Omental fat pad (tissue), 4 donors: ENCODE measurements at places on chromosomes 5 and 9. TPM values are rescaled to one million over a fixed set of nuclear protein-coding genes. Genes with fewer than 3 reads are reported as not detected.

Gene ENTPD2
- 0.28 TPM for total RNA-seq

Gene GALNT12
- total RNA-seq = 4.4 TPM

Gene BHMT2
- 20.8 TPM for total RNA-seq

Gene DMRT3
- total RNA-seq = 0.47 TPM

Gene CCNO
- not detected for total RNA-seq

Gene GPR21
- total RNA-seq = 1.7 TPM

Gene SHISAL2B
- 2.1 TPM for total RNA-seq

Gene ZDHHC11
- total RNA-seq = 5.7 TPM

Gene BTNL9
- total RNA-seq = 42.0 TPM

Gene HACD4
- total RNA-seq = 5.9 TPM

Gene VCAN
- total RNA-seq = 144 TPM

Gene SLC22A4
- 2.6 TPM for total RNA-seq

Gene FREM1
- 2.8 TPM for total RNA-seq

Gene NSG2
- total RNA-seq = not detected

Gene DNAI1
- not detected for total RNA-seq

Gene HBEGF
- 32.1 TPM for total RNA-seq

Gene SARDH
- total RNA-seq = 0.56 TPM

Gene HMGXB3
- 31.6 TPM for total RNA-seq

Gene SMIM33
- total RNA-seq = not detected

Gene FYB1
- 46.2 TPM for total RNA-seq

Gene LSM11
- total RNA-seq = 2.2 TPM

Gene SPINK5
- 3.2 TPM for total RNA-seq

Gene KIF27
- 5.7 TPM for total RNA-seq

Gene CDKN2A
- 3.0 TPM for total RNA-seq

Gene MLLT3
- total RNA-seq = 15.4 TPM

Gene NR4A3
- total RNA-seq = 39.8 TPM

Gene AQP7
- total RNA-seq = 128 TPM

Gene IRX4
- total RNA-seq = not detected

Gene ALAD
- total RNA-seq = 28.9 TPM

Gene BAAT
- not detected for total RNA-seq

Gene PTGER4
- 87.7 TPM for total RNA-seq

Gene LCN1
- not detected for total RNA-seq

Gene MYOT
- total RNA-seq = 3.2 TPM

Gene FBP2
- not detected for total RNA-seq

Gene PCDHB11
- 1.3 TPM for total RNA-seq

Gene TMC1
- total RNA-seq = 0.13 TPM

Gene DNAJC18
- 6.4 TPM for total RNA-seq

Gene IL7R
- total RNA-seq = 13.4 TPM

Gene PELO
- 33.2 TPM for total RNA-seq

Gene FLT4
- 21.6 TPM for total RNA-seq

Gene CHSY3
- total RNA-seq = 6.9 TPM

Gene ANKRD55
- not detected for total RNA-seq

Gene FOXD4L5
- 0.48 TPM for total RNA-seq
